ENCODE measurements at places on chromosomes 1 and 21.

DNA sequence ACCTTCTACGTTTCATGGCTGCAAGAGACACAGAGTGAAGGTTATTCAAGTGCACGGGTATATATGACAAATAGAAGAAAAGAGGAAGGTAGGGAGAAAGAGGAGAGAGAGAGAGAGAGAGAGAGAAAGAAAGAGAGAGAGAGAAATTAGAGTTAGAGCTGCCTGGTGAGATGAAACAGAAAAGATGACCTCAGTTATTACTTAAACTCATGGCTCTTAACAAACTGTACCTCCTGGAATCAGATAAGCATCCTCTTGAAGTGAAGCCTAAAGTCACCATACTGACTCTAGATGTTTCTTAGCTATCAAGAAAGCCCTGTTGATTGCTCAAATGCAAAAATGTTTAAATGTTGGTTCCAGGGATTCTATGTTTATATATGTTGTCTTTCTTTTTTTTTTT, 597.7 kb upstream of the ZP4 start:
- DNase-seq, result no peak

DNA sequence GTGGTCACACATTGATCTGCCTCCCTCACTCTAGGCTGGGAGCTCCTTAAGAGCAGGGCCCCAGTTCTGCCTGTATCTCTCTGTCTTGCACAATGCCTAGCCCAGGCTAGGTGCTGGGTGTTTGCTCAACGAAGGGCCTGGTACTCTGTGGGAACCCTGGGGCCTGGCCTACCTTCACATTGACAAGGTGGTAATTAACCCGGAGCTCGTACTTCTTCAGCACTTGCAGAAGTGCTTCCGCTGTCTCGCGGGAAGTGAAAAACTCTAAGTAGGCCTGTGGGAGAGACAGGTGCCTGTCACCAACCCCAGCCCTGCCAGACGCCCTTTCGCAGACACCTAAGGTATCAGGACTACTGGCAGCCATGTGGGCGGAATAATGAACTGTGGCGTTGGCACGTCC, 13.7 kb downstream of the MTHFR start:
- no peak for DNase-seq

DNA sequence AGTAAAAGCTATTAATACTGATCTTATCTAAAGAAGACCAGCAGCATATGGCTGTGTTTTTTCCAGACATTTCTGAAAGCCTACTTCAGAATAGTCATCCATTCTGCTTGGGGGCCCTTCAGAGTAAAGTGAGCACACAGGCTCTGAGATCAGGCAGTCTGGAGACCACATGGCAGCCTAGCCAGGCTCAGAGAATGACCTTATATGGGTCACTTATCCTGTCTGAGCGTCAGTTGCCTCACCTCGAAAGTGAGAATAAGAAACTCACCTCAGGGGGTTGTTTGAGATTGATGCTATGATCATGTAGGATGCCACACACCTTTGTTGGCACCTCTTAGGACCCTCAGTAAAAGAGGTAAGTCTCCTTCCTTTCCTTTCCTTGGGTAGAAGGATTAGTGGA, 270.4 kb downstream of the GRIK1 start:
- no peak for DNase-seq

DNA sequence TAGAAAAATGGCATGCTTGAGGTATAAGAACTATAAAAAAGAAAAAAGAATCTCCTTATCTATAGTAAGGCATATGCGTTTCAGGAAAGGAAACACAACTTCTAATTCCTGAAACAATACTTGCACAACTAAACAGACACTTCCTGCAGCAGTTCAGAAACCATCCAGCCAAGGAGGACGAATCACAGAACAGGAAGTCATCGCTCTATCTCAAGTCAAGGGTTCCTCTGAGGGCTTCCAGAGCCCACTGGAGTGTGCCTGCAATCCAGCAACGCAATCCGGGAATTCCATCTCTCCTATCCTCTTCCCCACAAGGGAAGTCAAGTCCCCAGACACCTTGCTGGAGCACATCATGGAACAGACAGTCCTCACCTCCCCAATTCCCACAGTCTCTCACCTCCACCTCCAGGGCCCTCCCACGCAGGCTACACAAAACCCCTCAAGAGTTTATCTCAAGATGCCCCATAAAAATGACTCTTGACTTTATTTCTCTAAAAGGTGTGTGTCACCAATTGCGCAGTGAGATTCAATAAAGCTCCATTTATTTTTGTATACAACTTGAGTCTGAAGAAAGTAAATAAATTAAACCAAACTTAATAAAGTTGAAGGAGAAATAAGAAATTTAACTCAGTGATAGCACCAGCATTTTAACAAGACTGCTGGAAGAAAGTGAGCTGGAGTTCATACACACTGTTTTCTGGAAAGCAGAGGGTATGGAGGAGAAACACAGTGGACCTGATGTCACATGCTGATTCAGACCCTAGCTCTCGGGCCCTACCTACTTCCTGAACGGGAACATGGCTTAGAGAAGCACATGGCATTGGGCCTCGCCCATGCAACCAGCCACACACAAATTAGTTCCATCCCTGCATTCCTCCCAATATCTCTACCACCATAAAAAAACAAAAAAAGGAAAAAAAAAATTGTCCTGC, 39.9 kb downstream of the SIPA1L2 start:
- DNase-seq, result no peak

GRCh38 chr1:232579958-232580941, 49.7 kb downstream of the SIPA1L2 start:
- DNase-seq, result no peak

- no peak for DNase-seq
These were observed 53.8 kb upstream of the CFAP126 start for GRCh38 chr1:161421456-161421855.

All from stimulated activated CD4-positive, alpha-beta T cell treated with anti-CD3 and anti-CD28 coated beads, Interleukin-4, amount 100 ng/mL, for 48 hours (primary cell).